ENCODE measurements at places on chromosomes 16 and 17. TPM values are rescaled to one million over a fixed set of nuclear protein-coding genes. Genes with fewer than 3 reads are reported as not detected.

TNFRSF17 gene
- polyA plus RNA-seq: not detected

DNA sequence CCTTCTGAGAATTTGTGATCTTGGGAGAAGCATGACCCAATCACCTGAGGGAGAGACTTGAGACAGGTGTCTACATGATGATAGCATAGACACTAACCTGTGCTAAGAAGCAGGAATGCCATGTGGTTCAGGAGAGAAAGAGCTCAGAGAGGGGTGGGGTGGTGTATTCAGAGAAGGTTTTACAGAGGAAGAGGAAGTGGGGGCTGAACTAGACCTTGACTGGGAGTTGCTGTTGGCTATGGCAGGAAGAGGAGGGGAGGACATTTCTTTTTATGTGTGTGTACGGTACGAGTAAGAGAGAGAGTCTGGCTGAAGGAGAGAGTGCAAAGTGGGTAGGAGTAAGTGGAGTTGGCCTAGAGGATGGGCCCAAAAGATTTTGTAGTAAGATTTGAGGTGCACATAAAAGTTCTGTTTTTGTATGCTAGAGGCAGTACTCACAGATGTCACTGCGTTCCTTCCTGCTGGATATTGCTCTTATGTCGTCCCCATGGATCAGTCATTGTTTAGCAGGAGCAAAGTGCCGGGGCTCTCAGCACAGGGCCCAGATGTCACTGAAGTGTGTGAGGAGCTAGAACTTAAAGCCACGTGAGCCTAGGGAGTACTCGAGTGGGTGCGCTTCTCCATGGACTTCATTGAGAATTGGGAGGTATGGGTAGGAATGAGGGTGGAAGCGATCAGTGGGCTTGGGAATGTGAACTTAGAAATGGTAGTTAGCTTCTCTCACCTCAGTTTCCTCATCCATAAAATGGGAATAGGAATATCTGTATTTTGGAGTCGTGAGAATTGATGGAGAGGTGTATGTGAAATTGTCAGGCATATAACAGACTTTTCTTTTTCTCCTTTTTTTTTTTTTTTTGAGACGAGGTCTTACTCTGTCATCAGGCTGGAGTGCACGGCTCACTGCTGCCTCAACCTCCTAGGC, 22.1 kb downstream of the SLC7A6 start:
- no peak overlapping the region for H3K27ac ChIP-seq
- peaks cover 99% of the 10 kb centered on the region for H3K4me1 ChIP-seq
- no peaks in the 10 kb centered on the region for H3K27me3 ChIP-seq

- H3K4me3 ChIP-seq: no peak overlapping the region
- H3K36me3 ChIP-seq: no peaks in the 10 kb centered on the region
- no peaks in the 10 kb centered on the region for H3K27me3 ChIP-seq
- no peak overlapping the region for H3K27ac ChIP-seq
- DNase-seq: no peak
- no peaks in the 10 kb centered on the region for H3K4me1 ChIP-seq
Measured at GRCh38 chr17:78279360-78279990, 48.0 kb downstream of the TMEM235 start.

GRCh38 chr16:52501746-52502145, 45.2 kb downstream of the TOX3 start:
- no peaks in the 10 kb centered on the region for H3K4me1 ChIP-seq
- no peak overlapping the region for H3K4me3 ChIP-seq
- no peak overlapping the region for H3K27ac ChIP-seq
- no peak for DNase-seq

GRCh38 chr17:1997927-1998742, 27.0 kb downstream of the RTN4RL1 start:
- peaks cover 4% of the 10 kb centered on the region for H3K27me3 ChIP-seq
- H3K27ac ChIP-seq: no peak overlapping the region
- no peaks in the 10 kb centered on the region for H3K4me1 ChIP-seq
